ENCODE measurements at places on chromosomes 6 and 20.

- DNase-seq = no peak
These were observed 586.1 kb downstream of the RNF144B start for GRCh38 chr6:18973251-18973650.

DNA sequence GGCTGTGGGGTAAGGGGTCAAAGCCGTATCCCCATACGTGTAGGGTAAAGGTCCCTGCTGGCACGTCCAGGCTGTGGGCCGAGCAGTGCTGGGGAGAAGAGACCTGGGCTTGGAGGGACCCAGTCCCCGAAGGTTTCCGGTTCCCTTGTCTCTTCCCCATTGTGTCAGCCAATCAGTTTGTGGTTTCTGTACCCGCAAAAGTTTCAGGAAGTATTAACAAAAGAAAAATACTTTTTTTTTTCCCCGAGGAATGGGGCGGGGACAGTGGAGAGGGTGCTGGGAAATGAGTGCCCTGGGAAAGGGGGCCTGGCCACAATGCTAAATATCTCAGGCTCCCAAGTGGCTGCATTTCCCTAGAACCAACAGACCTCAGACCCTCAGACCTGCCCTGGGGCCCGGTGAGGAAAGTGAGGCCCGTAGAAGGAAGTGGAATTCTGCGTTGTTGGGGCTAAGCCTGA lies 15.2 kb upstream of the AMD1 start:
- no peak for DNase-seq

DNA sequence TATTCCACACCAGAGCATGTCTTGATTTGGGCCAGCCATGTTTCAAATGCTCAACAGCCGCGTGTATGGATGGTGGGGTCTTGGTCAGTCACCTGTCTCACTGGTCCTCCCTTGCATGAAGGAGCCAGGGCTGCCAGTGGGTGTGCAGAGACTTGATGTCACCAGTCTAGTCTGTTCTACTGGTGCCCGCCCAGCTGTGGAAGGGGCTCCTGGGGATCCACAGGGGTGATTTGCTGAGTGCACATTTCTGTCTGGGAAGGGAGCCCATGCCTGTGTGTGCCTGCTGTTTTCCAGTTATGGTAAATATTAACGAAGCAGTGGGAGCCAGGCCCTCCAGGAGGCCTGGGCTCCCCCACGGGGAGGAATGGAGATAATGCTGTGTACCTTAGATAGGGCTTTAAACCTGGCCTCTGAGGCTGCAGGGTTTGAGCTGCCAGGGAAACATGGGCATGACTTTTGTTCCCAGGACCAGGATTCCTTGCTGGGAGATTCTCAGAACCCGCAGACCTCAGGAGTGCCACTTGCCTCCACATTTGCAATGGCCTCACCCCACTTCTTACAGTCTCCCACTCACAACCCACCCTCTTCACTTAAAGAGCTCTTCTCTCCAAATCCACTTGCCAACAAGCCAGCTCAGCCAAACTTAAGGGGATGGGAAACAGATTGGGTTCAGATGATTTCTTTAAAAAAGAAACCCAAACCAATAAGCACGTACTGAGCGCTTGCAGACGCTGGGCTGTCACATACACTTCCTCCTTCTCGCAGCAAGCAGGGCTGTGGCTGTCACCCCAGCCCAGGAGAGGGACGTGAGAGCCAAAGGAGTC lies 54.1 kb downstream of the VEGFA start:
- DNase-seq = no peak

GRCh38 chr6:163356324-163356723 lies 58.2 kb upstream of the QKI start:
- no peak for DNase-seq

GRCh38 chr6:147624946-147625515 lies 116.5 kb downstream of the SAMD5 start:
- no peak for DNase-seq

DNA sequence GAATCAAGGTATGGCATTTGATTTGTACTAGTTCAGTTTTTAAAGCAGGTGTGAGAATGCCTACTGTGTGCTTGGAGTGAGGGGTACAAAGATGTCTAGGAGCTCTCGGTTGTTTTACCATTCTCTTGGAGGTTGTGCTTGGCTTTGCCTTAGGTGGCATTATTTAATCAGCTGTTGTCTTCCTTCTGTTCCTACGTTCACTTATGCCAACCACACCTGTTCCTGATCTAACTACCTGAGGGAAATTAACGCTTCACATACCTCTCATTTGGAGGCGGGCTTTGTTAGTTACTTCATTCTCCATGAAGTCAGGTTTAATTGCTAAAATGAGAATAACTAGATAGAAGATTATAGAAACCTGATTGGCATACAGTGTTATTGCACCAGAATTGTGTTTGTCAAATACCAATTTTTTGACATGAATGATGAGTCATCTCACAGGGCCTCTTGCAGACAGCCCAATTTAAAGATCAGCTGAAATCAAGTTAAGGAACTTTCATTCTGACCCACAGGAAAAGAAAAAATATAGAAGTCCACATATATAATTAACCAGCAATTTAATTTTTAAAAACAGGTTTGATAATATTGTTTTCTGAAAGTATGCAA lies 24.8 kb upstream of the PBOV1 start:
- DNase-seq = no peak

DNA sequence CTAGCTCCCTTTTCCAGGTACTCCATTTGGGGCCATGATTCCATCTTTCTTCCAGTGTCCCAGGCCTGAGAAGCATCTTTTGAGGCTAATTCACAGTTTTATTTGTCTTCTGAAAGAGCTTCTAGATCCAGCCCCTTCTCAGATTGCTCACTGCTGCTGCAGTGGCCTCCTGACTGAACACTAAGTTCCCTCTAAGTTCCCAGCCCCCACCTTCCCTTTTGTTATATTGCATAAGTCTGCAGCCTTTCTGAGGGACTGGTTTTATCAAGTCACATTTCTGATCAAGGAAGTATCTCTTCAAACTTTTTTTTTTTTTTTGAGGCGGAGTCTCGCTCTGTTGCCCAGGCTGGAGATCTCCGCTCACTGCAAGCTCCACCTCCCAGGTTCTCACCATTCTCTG lies 10.7 kb downstream of the MAPRE1 start:
- DNase-seq = no peak

DNA sequence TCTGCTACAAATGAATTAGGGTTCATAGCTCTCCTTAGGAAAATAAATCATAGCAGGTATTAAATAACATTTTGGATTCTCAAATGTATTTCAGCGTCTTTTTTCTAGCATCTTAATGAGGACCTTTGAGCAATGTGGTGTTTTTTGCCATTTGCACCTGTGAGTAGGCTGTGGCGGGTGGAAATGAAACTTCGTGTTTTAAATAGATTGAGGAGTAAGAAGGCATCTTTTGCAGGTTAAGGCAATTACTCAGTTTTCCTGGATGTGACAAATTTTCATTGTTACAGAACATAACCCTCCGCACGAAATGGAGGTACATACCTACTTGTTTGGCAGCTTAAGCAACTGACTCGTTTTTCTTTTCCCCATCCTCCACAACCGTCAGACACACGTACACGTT lies 708.9 kb upstream of the NRSN1 start:
- DNase-seq = no peak

DNA sequence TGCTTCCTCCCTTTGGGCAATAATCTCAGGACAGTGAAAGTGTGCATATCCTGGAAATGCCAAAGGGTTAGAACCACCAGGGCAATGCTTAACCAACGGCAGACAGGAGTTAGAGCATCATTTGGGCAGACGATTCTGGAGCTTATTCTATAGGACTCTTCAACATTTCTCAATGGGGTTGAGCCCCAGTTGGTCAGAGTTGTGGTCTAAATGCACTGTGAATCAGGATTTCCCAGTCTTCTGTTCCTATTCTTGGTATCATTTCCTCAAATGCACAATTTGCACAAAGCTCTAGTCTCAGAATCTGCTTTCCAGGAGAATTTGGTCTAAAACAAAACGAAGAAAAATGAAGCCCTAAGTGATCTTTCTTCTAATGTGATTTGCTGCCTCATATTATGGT lies 389.6 kb upstream of the JAG1 start:
- no peak for DNase-seq

DNA sequence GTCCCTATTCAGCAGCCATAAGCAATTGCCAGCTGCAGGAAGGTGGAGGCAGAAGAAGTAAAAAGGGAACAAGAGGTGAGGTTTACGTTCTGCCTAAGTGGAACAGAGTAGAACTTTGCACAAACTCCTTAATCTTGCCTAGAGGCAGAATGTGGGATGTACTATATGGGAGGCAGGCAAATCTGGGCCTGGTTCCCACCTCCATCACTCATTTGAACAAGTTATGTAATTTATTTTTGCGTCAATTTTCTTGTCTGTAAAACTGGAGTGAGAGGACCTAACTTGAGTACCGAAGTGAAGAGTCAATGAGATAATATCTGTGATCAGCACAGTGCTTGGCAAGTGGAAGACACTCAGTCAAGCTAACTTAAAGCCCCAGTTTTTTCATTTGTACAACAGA lies 2.0 kb upstream of the TPBG start:
- no peak for DNase-seq
